ENCODE measurements at places on chromosomes 1 and 21.

GRCh38 chr1:58818075-58818474 is 34.2 kb upstream of the JUN start:
- DNase-seq: no peak

DNA sequence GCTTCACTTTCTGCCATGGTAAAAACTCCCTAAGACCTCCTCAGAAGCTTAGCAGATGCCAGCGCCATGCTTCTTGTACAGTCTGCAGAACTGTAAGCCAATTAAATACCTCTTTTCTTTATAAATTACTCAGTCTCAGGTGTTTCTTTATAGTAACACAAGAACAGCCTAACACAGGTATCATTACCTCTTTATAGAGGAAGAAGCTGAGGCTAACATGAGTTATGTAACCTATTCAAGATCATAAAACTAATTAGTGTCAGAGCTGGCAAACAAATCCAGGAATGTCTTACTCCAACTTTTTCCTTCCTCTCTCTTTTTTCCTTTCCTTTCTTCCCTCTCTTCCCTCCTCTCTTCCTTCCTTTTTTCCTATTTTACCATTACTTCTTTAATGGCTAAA is 9.3 kb downstream of the NTMT2 start:
- DNase-seq: no peak

GRCh38 chr1:70248729-70249128 is 27.5 kb downstream of the SRSF11 start:
- DNase-seq: no peak

GRCh38 chr21:27143476-27143875 is 176.6 kb upstream of the ADAMTS5 start:
- DNase-seq: no peak

DNA sequence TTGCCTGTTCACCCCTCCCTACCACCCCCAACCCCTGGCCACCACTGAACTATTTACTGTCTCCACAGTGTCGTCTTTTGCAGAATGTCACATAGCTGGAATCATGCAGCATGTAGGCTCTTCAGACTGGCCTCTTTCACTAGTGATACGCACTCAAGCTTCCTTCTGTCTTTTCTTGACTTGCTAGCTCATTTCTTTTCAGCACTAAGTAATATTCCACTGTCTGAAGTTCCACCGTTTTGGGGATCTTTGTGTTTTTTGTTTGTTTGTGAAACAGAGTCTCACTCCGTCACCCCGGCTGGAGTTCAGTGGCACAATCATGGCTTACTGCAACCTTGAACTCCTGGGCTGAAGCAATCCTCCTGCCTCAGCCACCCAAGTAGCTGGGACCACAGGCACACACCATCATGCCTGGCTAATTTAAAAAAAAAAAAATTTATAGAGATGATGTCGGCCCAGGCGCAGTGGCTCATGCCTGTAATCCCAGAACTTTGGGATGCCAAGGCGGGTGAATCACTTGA is 43.4 kb upstream of the SLC25A33 start:
- no peak for DNase-seq

- DNase-seq: peak; percentile 57
Measured at GRCh38 chr1:17439250-17440073, at the start of gene RCC2. Gene RCC2, minus strand, starts transcription at chr1:17439677. Its CDS starts 1,163 bp downstream, at chr1:17438514.

All from activated CD4-positive, alpha-beta T cell treated with anti-CD3 and anti-CD28 coated beads, Interleukin-2, amount 50 U/mL, for 4 hours (primary cell).